NCI-H460 (cell line): ENCODE measurements at places on chromosomes 1 and 21.

- DNase-seq: no peak
Measured at GRCh38 chr1:222706815-222707214, 5.5 kb downstream of the AIDA start.

GRCh38 chr1:70934194-70934961 lies 113.2 kb downstream of the PTGER3 start:
- DNase-seq: no peak

GRCh38 chr1:206419783-206420182 lies 50.5 kb upstream of the IKBKE start:
- no peak for DNase-seq

GRCh38 chr1:62712336-62713243 lies 24.4 kb upstream of the DOCK7 start:
- no peak for DNase-seq
